Omental fat pad (tissue), 4 donors: ENCODE measurements at places on chromosomes 3 and 15. TPM values are rescaled to one million over a fixed set of nuclear protein-coding genes. Genes with fewer than 3 reads are reported as not detected.

Gene CTXN2
- total RNA-seq: not detected

Gene SAMMSON
- total RNA-seq: not detected

Gene ZNF621
- 17.5 TPM for total RNA-seq

Gene MESP2
- 0.48 TPM for total RNA-seq

Gene FBXW12
- not detected for total RNA-seq

Gene C3orf49
- not detected for total RNA-seq

Gene ANKUB1
- total RNA-seq: not detected

Gene MEIS2
- 40.2 TPM for total RNA-seq

Gene STRIT1
- not detected for total RNA-seq

Gene FRMD4B
- total RNA-seq: 71.0 TPM

Gene HRG
- not detected for total RNA-seq

Gene GOLGA6L7
- total RNA-seq: not detected

Gene EEF1AKMT4
- 5.5 TPM for total RNA-seq

Gene SCN11A
- 0.31 TPM for total RNA-seq

Gene GOLGA8O
- total RNA-seq: not detected

Gene TMC3
- 0.32 TPM for total RNA-seq

Gene SLC6A1
- 0.50 TPM for total RNA-seq

Gene ETV5
- total RNA-seq: 10.7 TPM

Gene C3orf18
- total RNA-seq: 9.1 TPM

Gene MAP1A
- 4.4 TPM for total RNA-seq

Gene ITGA11
- total RNA-seq: 0.48 TPM

Gene SORD
- total RNA-seq: 6.2 TPM

Gene GOLGA8R
- total RNA-seq: 4.2 TPM

Gene SMAD6
- total RNA-seq: 44.9 TPM

Gene DNAH12
- total RNA-seq: not detected
